Stimulated activated CD4-positive, alpha-beta T cell treated with anti-CD3 and anti-CD28 coated beads, Interleukin-1b, Interleukin-23, amount 100 ng/mL, for 1 hour (primary cell): ENCODE measurements at places on chromosomes 11 and 22.

DNA sequence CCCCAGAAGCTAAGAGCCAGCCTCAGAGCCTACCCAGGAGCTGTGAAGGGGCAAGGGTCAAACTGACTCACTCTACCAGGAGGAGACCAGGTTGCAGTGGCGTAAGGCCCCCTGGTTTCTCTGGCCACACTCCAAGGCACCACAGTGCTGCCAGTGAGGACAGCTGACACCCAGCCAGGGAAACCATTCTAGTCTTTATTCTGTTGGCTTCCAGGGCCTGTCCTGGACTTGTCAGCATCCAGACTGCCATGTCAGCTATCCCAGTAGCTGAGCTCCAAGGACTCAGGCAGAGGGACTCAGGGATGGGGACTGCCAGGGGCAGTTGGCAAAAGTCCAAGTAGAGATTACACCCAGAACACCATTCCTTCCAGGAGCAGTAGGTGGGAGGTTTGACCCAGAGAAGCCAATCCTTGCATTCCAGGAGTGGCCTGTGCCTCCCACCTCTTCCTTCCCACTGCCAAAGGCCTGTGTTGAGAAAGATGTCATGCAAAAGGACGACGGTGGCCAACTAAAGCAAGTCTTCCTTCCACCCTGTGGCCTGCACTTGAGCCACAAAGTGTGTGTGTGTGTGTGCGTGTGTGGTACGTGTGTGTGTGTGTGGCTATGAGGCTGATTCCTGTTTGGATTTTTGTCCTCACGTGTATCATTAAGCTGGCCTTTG lies 3.6 kb upstream of the MAPK8IP1 start:
- DNase-seq, result no peak

- DNase-seq, result no peak
Observed at GRCh38 chr11:3177931-3178330, 12.8 kb upstream of the OSBPL5 start.

DNA sequence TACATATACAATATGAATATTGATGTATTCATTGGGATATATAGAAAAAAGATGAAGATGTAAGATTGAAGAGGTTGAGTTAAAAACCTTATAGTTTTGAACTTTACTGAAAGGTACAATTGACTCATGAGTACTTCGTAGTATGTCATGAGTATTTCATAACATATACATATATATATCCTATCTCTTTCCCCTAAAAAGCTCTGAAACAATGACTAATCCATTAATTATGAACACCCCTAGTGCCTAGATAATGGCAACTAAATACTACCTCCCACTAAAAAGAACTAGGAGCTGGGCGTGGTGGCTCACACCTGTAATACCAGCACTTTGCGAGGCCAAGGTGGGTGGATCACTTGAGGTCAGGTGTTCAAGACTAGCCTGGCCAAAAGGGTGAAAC lies 31.5 kb downstream of the SLC35F2 start:
- no peak for DNase-seq

GRCh38 chr11:88414385-88414861 lies 76.9 kb upstream of the CTSC start:
- DNase-seq, result no peak

- DNase-seq, result no peak
Observed at GRCh38 chr11:103536335-103536722, 427.1 kb downstream of the DYNC2H1 start.

GRCh38 chr11:23948851-23949250 lies 548.0 kb upstream of the LUZP2 start:
- no peak for DNase-seq

GRCh38 chr22:21866833-21867527 lies 465 bp downstream of the MAPK1 start:
- DNase-seq, result no peak

DNA sequence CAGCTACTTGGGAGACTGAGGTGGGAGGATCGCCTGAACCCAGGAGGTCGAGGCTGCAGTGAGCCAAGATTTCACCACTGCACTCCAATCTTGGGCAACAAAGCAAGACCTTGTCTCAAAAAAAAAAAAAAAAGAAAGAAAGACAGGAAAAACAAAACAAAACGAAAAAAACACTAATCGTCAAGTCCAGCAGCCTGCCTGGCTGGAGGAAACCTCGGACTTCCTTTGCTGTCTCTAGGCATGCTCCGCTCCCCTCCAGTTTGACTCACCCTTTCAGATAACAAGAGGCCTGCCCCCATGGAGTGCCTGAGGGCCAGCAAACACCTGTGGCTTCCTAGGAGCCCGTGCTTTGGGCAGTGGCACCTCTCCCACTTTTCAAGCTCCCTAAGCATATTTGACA lies 28.8 kb upstream of the CHKA start:
- no peak for DNase-seq

DNA sequence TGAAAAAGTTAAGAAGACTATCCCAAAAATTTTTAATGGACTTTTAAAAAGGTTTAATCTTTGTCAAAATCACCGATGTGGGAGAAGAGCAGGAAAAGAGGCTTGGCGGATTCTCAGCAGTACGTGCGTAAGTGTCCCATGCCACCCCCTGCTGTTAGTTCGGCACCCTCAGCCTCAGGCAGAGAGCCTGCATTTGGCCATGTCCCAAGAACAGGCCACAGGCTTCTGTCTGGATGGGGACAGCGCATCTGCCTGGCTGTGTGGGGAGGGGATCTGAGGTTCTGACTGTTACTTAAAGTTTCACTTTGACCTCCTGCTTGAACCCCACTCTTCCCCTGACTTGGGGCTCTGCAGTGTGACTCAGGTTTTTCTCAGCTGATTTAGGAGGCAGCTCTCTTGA lies 35.3 kb downstream of the EXT2 start:
- DNase-seq, result no peak

DNA sequence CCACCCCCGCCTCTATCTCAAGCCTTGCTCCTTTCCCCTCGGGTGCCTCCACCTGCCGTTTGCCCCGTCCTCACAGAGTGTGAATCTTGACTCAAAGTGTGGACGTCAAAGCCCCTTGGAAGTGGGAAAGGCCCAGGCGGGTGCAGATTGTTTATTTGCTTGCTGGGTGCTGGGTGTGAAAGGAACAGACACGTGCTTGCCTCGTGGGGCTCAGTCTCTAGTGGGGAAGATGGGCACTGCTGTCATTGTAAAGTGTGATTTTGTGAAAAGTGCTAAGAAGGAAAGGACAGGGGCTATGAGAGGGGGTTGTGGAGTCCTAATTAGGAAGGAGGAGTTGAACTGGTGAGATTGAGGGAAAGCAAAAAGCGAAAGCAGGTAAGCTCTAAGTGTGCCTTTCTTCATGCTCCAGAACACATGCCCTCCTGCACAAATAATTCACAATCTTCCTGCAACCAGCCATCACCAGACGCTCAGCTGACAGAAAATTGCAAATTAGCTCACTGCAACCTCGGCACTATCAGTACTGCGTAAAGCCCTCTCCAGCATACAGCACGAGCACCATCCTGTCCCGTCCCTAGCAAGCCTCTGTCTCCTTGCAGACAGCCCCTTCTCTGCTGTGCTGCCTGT lies 9.7 kb upstream of the GCAT start:
- no peak for DNase-seq

- peak; percentile 55 for DNase-seq
Observed at GRCh38 chr22:30435674-30436126, 10.1 kb downstream of the MTFP1 start.

GRCh38 chr11:99316776-99317520 lies 296.2 kb downstream of the CNTN5 start:
- DNase-seq, result no peak

DNA sequence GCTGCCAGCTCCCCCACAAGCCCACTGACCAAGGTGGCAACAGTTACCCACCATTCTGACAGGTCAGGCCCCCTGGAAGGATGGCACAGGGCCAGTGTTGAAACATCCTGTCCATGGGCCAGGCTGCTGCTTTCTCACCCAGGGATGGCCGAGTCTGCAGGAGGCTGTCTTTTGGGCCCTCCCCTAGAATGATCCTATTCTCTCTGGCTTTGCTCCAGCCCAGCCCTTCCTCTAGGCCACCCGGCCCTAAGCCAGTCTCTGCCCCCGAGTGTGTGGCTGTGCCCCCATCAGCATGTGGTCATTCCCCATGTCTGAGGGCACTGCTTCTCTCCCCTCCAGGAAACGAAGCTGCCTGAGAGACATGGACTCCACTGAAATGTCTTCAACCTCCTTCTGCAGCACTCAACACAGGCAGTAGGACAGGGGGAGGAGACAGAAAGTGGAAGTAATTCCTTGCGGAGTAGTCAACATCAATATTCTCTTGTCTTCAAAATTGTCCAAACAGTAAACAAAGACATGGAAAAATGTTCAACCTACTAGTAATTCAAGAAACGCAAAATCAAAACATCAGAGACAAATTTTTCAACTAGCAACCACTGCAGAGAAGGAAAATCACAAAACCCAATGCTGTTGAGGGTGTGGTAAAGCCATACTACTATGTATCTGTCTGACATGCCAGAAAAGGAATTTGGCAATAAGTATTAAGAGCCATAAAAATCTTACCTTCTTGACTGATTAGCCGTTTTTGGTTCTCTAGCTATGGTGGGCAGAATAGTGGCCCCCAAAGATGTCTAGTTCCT lies 5.1 kb upstream of the SCARF2 start:
- no peak for DNase-seq

DNA sequence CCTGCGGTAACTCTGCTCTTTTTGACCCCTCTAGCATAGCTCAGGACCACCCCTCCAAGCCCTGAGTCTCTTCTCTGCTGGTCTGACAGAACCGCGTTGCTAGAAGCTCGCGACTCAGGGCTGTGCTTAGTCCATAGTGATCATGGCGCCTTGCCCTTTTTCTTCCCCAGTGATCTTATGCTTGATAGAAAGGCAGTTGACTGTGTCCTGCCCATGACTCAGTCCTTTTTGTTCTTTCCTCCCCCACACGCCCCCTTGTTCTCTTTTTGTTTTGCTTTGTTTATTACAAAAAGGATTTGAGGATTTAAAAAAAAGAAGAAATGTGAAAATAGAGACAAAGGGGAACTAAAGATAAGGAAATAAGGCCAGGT lies 17.5 kb downstream of the IL17RA start:
- no peak for DNase-seq
